NCI-H1436 (cell line): ENCODE measurements at places on chromosomes 11 and 22.

- peak; percentile 89 for DNase-seq
These were observed 627.3 kb upstream of the KIRREL3 start for GRCh38 chr11:127627629-127628457.

DNA sequence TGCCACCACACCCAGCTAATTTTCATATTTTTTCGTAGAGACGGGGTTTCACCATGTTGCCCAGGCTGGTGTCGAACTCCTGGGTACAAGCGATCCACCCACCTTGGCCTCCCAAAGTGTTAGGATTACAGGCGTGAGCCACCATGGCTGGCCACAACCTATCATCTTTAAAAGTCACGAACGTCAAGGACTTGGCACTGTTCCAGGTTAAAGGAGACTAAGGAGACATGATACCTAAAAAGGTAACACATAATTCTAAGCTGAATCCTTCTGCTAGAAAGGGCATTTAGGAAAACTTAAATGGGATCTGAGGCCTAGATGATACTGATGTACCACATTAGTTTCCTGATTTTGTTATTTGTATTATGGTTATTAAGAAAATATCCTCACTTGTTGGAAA lies 43.3 kb upstream of the SYT9 start:
- no peak for DNase-seq

GRCh38 chr11:117459979-117460300 lies 132.3 kb downstream of the CEP164 start:
- no peak for DNase-seq

GRCh38 chr22:49301398-49302149 lies 526.1 kb downstream of the BRD1 start:
- DNase-seq = no peak

DNA sequence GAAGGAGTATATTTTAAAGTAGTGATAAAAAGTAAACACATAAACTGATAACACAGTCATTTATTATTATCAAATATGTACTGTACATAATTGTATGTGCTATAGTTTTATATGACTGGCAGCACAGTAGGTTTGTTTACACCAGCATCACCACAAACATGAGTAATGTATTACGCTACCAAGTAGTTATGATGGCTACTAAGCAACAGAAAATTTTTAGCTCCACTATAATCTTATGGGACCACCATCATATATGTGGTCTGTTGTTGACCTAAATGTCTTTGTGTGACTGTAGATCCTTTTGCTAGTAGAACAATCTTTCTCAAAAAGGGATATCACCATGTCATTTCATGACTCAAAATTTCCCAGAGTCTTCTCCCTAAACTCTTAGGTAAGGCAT lies 93.5 kb downstream of the LARGE2 start:
- no peak for DNase-seq

- DNase-seq = no peak
These were observed 14.6 kb downstream of the PHLDA2 start for GRCh38 chr11:2914455-2915195.

DNA sequence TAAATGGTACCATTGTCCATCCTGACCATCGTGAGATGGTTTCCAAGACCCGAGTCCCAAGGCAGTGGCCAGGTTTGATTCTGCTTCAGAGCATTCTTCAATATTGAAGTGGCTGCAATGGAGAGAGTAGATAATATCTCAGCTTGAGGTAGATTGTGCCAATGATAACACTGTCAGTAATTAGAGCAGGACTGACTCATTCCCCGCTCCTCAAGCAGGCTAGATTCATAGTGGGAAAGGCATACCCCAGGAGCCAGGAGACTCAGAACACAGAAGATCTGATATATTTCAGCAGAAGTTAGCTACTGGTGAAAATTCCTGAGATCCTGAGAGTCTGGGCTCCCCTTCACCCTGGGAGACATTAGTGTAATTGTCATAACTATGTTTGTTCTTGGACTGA lies 55.6 kb upstream of the LARGE1 start:
- no peak for DNase-seq

GRCh38 chr22:39868741-39869140 lies 24.8 kb downstream of the ENTHD1 start:
- no peak for DNase-seq

- no peak for DNase-seq
These were observed 40.2 kb upstream of the EED start for GRCh38 chr11:86204356-86204755.

DNA sequence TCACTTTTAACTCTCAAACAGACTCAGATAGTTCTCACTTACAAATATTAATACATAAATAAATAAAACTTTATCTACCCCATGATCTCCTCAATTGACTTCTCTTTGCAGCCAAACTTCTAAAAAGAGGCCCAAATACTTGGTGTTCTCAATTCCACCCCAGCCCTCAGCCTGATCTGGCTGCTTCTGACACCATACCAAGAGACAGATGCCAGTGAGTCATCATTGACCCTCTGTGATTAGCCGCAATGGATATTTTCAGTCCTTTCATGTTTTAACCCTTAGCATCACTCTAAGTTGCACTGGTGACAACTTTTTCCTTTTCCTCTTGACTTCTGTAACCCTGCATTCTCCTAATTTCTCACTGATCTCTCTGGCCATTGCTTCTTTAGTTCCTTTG lies 184.1 kb upstream of the ARHGAP20 start:
- no peak for DNase-seq

GRCh38 chr11:87924125-87924524 lies 251.1 kb downstream of the RAB38 start:
- no peak for DNase-seq
